Activated CD4-positive, CD25-positive, alpha-beta regulatory T cell treated with anti-CD3 and anti-CD28 coated beads, Interleukin-2, amount 50 U/mL, for 24 hours (primary cell): ENCODE measurements at places on chromosomes 12 and 14.

- ATAC-seq = no peak
Measured at GRCh38 chr12:13588574-13588973, 392.0 kb downstream of the EMP1 start.

DNA sequence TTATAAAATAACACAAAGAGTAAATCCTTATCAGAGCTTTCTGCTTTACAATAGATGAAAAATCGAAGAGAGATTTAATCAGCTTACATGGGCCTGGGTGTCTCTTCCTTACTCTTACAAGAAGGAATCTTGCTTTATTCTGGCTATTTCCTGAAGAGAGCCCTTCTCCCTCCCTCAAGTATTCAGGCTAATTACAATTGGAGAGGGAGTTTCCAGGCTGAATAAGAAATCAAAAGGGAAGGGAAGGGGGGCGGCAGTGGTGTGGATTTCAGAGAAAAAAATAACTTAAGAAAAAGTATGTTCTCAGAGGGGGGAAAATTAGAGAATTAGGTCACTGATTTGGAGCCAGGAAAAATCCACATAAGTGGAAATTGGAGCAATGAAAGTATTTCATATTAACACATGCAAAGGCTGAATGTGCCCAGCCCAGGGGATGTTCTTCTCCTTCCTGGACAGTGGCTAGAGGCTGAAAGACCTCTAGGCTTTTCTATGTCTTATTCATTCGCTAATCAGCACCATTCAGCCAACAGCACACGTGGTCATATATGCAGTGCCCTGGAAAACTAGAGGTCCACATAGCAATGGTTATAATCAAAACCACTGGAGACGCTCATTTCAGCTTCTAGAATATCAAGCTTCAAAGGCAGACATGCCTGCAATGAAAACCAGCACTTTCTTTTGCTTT is 158.9 kb upstream of the BTG1 start:
- ATAC-seq = no peak

DNA sequence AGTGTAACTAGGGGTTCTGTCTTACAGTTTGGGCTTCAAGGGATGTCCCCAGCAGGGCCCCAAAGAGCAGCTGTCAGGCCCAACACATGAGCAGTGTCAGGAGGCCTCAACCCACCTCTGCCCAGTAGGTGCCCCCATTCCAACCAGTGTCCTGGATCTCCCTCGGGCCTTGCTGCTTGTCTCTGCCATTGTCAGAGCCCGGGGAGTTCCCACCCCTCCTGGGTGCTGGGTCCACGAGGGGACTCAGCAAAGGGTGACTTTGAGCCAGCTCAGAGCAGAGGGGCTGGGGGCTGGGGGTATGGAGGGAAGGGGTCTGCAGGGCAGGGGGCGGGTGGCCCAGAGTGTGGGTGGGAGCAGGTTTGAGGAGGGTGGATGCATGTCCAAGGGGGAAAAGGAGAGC is 18.0 kb upstream of the BEGAIN start:
- no peak for ATAC-seq

DNA sequence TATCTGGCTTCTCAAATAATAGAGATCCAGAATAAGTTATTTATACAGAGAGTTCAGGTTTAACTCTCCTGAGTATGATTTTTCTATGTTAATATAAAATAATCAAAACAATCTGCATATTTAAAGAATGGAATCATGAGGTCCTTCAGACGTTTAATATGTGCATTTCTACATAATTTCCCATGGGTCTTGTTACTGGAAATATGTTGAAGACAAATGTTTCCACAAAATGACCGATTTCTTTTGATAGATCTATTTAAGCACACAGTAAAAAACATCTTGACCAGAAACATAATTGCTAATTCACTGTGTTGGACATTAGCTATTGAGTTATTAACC is 381.9 kb downstream of the APAF1 start:
- ATAC-seq = no peak

- peak; percentile 76 for ATAC-seq
Measured at GRCh38 chr14:24365600-24366412, 2.2 kb upstream of the NFATC4 start.

DNA sequence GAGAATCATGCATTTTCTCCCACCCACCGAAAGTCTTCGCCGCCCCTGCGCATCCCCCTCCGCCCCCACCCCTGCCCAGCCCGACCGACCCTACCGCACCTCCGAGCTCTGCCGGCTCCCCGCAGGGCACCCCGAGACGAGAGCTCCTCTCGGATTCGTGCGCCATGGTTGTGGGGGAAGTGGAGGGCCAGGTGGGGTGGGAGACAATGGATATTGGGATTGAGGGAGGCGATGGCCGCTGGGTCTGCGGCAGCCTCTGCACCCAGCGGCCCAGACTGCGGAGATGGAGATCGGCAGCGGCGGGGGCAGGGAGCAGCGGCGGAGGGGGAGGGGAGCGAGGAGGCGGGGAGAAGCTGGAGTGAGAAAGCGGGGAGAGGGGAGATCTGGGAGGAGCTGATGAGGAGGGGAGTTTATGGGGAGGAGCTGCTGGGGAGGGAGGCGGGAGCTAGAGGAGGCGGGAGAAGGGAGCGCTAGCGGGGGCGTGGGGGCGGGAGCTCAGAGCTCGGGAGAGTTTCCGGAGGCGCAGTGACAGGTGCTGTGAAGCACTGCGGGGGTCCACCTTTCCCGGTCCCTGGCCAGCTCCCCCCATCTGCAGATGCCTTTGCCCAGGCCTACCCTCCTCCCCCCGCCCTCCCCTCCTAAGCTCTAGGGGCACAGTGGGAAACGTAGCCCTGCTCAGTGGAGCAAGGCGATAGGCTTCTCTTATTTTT is at the start of gene SALL2:
TSS of gene SALL2 (minus strand) at position 385 of the 710 bp plus-strand sequence. CDS start at position 166, 219 bp downstream.
- ATAC-seq = peak; percentile 75

DNA sequence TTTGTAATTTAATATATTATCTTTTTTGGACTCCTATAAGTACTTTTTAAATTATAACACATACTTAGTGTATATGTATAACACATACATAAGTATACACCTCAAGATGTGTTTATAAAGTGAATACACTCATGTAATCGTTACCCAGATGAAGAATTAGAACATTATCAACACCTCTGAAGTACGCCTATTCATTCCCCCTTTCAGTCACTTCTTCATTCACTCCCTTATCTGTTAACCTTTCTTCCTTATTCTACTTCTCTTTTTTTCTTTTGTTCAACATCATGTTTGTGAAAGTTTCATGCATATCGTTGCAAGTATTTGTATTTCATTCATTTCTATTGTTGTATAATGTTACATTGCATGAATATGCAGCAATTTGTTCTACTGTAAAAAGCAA is 98.5 kb downstream of the ARID2 start:
- ATAC-seq = no peak

DNA sequence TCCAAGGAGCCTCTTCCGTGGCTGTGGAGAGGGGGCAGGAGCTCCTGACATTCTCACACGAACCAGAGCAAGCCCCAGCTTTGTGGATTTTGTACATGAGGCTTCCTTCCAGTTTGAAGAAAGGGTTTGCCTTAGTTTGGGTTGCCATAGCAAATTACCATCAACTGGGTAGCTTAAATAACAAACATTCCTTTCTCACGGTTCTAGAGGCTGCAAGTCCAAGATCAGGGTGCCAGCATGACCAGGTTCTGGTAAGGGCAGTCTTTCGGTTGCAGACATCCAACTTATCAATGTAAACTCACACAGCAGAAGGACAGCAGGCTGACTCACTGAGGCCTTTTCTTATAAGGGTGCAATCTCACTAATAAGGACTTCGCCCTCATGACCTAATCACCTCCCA is 25.9 kb upstream of the STAB2 start:
- no peak for ATAC-seq

- peak; percentile 20 for ATAC-seq
Measured at GRCh38 chr14:38078393-38078792, 129.3 kb upstream of the SSTR1 start.

DNA sequence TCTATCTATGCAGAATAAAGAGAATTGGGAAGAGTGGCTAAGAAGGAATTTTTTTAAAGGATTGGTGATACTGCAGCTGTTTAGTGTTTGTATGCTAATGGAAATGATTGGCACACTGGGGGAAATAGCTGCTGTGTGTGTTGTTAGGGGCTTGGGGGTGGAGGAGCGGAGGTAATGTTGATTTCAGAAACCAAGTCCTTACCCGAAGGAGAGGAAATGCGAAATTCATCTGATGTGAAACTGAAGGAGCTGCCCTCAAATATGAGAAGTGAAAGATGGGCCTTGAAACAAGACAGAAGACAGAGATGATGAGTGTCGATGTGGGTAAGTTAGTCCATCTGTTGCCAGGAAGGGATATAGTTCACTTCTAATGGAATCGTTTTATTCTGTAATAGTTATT is 21.2 kb upstream of the RNASE12 start:
- ATAC-seq = no peak

DNA sequence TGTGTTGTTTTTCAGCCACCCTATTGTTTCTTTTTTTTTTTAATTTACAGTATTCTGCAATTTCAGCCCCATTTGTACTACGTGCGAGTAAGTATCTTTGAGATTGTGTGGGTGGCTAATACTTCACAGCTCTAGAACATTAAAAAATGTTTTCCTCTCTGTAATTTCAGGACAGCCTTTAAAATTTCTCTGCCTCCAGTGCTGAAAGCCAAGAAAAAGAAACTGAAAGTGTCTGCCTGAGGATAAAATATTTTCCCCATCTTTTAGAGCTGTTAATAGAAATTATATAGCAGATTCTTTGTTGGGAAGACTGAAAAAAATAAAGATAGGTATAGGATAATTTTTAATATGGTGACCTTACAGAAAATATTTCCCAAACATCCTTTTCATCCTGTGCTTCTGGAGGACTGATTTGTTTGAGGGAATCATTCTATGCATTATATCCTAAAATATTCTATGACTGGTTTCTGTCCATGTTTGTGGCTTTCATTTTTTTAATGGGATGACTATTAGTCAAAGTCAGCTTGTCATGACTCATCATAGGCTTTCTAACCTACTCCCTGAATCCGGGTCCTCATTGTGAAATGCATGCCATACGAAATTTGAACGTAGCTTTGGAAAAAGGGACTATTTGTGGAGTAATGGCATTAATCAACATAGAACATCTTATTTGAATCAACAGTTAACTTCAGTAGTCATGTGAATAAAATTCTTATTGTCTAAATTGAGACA is 10.8 kb upstream of the TCTN2 start:
- ATAC-seq = no peak
